ENCODE measurements at places on chromosomes 6 and 20. TPM values are rescaled to one million over a fixed set of nuclear protein-coding genes. Genes with fewer than 3 reads are reported as not detected.

RRAGD gene
- total RNA-seq, result 130 TPM

SLC32A1 gene
- not detected for total RNA-seq

SH3BGRL2 gene
- total RNA-seq, result 5.9 TPM

CD83 gene
- 1.6 TPM for total RNA-seq

AGER gene
- total RNA-seq, result 1.6 TPM

CRYBG1 gene
- total RNA-seq, result 1.6 TPM

BIRC7 gene
- total RNA-seq, result 0.22 TPM

REM1 gene
- total RNA-seq, result 1.5 TPM

PRR18 gene
- total RNA-seq, result not detected

PRPH2 gene
- 0.30 TPM for total RNA-seq

DNA sequence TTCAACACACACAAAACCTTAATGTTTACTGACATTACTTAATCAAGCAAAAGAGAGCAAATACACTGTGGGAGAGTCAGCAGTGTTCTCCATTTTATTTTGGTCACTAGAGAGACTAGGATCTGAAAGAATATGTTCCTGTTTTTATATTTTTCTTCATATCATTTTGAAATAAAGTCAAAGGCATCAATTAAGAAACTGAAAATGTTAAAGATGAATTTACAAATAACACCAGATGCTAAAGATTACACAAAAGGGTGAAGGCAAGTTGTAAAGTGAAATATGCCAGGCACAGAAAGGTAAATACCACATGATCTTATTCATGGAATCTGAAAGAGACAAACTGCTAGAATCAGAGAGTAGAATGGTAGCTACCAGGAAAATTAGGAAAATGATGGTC is 60.3 kb upstream of the FABP7 start:
- no peak for DNase-seq

GRCh38 chr6:43478008-43478372 is 620 bp downstream of the TJAP1 start:
- DNase-seq, result no peak

DNA sequence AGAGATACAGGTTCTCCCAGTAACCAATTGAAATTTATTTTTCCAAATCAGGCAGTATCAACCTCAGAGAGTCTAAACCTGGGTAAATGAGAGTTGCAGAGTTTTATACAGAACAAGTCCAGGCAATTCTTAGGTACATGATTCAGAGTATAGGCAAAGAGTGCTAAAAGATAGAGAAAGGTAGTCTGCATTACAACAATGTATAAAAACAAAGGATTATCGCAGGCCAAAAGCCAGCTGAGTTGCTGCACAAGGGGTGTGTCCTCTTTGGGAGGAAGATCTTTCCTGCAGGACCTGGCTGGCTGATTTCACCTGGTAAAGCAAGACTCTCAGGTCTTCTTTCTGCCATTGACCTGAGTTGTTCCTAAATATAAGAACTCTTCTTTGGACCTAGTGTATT is 48.9 kb upstream of the ECHDC1 start:
- no peak for DNase-seq

DNA sequence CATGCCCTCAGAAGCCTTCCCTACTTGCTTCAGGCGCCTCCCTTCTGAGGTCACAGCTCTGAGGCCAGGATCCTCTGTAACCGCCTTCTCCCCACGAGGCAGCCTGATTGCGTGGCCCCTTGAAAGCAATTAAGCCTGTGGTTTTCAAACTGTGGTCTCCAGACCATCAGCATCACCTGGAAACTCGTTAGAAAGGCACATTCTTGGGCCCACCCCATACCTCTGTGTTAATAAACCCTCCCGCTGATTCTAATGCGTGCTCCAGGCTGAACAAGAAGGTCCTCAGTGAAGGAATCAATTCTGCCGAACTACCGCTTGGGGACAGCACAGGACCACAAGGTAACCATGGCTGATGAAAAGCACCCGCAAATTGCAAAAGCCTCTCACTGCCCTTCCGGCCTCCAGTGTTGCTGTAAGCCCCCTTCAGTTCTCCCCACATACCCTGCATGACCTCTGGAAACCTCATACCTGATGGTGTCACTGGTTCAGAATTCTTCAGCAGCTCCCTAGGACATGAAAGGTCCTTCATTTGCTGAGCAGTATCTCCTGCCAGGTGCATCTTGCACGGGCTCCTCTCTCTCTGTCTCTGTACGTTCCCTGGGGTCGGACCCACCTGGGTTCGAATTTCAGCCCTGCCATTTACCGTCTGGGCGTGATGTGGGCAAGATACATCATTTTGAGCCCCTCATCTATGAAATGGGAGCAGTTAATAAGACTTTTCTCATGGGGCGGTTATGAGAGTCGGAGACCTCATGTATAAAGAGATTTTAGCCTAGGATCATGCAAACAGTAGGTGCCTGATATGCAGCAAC is 93.3 kb upstream of the RNF24 start:
- peak; percentile 51 for DNase-seq

DNA sequence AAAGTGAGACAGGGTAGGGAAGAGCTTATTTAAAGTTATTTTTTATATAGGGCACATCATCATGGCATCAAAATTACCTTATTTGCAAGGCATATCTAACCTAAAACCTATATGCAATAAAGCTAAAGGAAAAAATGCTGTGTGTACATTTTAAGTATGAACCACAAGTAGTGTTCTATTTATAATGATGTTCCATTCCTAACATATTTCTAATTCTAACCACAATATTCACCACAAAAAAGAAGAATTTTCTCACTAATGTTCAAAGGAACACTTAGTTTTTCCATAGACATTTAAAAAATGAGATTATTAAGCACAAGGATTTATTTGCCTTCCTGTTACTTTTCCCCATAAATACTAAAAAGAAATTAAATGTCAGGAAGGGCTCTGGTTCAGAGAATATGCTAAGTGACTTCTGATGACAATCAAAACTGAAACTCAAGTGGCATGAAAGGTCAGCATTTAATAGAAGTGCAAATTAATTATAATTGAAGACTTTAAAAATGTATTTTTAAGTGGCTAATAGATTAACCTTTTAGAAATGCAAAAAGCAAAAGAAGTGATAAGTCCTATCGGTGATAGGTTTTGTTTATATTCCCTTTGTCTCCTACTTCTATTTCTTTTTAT is 25.1 kb downstream of the GPR63 start:
- no peak for DNase-seq

- DNase-seq, result no peak
These were observed 429.1 kb upstream of the CDH4 start for GRCh38 chr20:60822699-60823607.

DNA sequence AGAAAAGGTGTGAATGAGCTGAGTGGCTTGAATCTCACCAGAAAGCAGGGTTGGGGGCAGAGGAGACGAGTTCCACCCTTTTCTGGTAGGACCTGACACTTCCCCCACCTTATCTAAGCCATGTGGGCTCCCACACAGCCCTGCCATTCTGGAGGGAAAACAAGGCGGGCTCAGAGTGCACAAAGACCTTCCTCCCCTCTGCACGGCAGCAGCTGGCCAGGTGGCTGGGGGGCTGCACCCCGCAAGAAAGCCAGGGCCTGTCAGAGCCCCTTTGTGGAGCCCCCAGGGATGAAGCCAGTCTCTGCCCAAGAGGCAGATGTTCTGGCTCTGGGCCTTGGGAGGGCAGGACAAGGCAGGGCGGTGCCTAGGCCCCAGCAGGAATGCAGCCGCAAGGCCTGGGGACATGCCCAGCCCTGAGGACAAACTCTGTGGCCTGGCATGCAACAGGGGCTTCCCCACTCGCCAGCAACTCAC is 48.4 kb upstream of the DSN1 start:
- DNase-seq, result no peak

- DNase-seq, result peak; percentile 67
These were observed 696 bp upstream of the SUPT3H start for GRCh38 chr6:45378334-45378926.

GRCh38 chr6:124870611-124871459 is 91.4 kb upstream of the RNF217 start:
- no peak for DNase-seq

GRCh38 chr6:11282245-11282644 is 49.8 kb upstream of the NEDD9 start:
- DNase-seq, result no peak

DNA sequence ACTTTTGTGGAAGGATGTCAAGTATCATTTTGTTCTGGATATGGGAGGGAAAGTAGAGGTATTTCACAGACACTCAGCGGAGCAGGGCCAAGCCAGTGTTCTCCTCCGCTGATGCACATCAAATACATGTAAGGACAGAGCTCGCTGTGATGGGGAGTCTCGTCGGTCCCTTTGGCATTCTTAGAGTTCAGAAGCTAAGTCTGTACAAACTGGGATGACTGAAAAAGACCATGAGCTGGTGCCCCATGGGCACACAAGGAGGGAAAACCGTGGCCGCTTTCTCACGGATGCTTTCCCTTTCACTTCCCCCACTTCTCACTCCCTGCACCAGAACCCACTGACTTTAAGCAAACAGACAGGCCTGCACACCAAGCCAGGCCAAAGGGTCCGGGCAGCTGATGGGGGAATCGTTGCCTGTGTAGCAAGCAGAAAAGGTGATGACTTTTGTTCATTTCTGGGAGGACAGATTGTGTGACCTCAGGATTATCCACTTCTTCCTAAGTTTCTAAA is 27.7 kb upstream of the MPC1 start:
- no peak for DNase-seq

DNA sequence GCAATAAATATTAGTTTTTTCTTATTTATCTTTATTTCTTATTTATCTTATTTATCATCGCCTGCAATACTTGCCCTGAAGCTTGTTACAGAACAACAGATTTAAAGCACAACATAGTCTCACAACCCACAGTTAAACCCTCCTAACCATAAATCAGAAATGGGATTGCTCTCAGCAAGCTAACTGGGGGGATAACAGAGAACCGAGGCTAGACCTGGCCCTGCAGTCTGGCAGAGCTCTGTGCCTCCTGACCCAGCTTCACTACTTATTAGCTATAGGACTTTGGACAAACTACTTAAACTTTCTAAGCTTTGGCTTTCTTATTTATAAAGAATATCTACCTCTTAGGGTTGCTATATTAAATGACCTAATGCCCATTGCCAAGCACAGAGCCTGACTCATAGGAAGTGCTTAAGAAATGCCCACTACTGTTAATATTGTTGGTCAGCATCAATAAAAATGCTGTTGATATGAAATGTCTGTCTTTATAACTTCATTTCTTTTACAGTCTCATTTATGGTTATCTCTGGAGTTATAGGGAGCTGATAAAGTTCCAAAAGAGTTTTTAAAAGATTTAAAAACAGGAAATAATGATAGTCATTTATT is 87.9 kb upstream of the BEND6 start:
- no peak for DNase-seq

DNA sequence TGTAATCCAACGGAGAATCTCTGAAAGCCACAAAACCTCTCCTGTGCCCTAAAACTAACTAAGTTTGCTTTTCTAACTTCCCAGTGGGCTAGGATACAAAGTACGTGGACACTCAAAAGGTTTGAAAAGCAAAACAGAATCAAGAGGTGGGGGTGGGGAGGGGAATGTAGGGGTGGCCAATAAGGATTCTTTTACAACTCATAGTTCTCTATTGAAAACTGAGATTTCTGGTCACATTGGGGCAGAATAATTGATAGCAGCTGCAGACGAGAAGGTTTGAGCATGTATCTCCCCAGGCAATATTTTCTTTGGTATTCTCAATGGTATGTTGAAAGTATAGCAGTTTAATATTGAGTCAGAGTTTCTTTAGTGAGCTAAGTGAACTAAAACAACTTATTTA is 376.7 kb upstream of the CITED2 start:
- DNase-seq, result no peak

GRCh38 chr6:12114055-12114503 is 102.0 kb downstream of the HIVEP1 start:
- DNase-seq, result no peak

DNA sequence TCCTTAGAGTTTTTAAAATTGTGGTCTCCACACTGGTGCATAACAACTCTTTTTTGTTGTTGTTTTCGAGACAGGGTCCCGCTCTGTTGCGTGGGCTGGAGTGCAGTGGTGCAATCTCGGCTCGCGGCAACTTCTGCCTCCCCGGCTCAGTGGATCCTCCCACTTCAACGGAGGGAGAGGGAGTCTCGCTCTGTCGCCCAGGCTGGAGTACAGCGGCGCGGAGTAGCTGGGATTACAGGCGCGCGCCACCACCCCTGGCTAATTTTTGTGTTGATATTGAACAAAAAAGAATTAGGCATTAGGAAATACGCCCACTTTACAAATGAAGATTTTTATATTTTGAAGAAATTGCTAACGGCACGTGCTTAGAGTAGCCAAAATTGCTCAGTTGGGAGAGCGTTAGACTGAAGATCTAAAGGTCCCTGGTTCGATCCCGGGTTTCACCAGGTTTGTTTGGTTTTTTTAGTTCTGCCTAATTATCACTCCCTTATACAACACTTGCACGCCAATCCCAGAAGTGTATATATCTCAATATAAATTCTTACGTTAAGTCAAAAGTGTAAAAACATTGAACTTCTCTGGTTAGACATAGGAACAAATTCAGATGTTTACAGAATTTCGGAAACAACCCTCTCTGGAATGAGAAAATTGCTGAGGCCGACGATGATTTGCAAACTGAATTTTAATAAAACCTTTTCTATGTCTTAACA is 159.6 kb downstream of the TRIM27 start:
- DNase-seq, result no peak

DNA sequence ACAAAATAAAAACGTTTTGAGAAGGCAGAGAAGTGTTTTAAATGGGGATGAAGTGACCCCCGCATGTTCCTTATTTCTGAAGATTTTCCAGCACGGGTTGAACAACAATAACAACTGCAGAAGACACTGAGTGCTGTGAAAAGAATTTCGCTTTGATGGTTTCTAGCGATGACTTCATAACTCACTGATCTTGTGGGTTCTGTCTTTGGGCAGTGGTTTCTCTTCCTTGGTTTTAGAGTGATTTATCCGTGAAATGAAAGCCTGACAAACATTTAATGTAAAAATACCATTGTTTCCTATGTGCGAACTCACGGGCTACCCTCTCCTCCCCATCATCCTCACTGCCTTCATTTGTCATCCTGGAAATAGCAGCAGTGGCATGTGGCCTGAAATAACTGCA is 793.9 kb downstream of the QKI start:
- no peak for DNase-seq

GRCh38 chr20:44478206-44478605 is 2.5 kb downstream of the TTPAL start:
- no peak for DNase-seq

GRCh38 chr6:156852147-156852857 is 75.1 kb downstream of the ARID1B start:
- no peak for DNase-seq

Measured in Right ventricle myocardium superior (tissue), 1 donor.